ENCODE measurements at places on chromosomes 5 and 9.

DNA sequence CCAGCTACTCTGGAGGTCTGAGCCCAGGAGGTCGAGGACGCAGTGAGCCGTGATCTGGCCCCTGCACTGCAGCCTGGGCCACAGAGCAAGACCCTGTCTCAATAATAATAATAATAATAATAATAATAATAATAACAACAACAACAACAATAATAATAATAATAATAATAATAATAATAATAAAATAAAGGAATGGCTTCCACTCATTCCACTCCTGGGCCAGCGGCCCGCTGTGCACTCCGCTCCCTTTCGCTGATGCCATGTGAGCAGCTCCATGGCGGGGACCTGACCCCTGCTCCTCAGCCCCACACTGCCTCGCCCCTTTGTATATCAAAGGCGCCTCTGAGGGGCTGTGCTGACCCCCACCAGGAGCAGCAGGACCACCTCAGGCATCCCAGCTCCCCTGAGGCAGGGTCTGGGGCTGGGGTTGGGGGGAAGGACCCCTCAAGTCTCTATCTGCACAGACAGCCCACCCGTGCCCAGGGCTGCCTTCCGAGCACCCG lies 20.0 kb downstream of the GBGT1 start:
- DNase-seq: no peak

DNA sequence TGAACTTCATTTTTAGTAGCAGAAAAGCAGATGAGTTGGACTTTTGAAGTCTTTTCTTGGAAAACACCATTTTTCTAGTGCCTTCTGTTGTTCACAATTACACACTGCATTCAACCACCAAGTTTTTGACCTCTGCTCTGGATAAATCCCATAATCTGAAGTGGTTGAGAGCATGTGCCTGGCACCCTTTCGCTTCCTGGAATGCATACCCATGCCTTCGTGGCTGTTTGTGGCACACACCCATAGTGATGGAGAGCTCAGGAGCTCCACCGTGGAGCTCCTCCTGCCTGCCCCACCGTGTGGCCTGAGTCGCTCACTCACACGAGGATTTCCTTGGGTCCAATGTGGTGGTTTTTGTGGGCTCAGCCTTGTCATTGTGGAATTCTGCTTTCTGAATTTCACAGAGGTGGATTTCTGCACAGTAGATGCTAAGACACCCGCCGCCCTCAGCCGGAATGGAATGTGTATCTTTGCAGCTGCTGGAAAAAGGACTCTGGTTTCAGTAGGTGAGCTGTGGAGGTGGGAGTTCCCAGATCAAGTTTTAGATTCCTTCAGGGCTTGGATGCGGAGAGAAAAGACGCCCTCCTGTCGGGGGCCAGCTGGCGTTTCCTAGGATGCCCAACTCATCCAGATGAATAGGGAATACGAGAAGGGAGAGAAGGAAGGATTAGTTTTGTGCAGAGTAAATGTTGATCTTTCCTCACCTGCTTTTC lies 500.4 kb downstream of the IRX1 start:
- DNase-seq: no peak

DNA sequence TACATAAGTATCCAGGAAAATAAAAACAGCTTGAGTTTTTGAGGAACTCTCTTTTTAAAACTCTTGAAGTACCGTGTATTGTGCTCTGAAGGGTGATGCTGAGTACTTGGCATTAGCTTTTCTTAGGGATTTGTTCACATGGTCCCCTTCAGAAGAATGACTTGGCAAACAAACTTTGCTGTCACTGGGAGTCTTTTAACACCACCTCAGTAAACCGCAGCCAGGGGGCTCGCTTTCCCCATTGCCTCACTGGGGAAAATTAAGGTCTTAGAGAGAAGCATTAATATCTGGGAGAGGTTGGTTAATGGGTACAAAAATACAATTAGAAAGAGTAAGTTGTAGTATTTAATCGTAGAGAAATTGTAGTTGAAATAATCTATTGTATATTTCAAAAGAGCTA lies 105.9 kb upstream of the DAP start:
- DNase-seq: no peak

GRCh38 chr5:77103457-77103856 lies 16.4 kb upstream of the ZBED3 start:
- no peak for DNase-seq

DNA sequence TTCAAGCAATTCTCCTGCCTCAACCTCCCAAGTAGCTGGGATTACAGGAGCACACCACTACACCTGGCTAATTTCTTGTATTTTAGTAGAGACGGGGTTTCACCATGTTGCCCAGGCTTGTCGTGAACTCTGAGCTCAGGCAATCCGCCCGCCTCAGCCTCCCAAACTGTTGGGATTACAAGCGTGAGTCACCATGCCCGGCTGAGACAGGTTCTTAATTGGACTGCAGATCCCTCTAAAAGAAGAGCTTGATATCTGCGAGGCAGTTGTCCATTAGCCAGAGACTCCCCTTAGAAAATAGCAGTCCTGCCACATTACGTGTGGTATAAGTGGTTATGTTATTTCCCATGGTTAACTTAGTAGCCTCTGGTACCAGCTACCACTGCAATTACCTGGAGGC lies 46.6 kb upstream of the NPR3 start:
- DNase-seq: no peak

DNA sequence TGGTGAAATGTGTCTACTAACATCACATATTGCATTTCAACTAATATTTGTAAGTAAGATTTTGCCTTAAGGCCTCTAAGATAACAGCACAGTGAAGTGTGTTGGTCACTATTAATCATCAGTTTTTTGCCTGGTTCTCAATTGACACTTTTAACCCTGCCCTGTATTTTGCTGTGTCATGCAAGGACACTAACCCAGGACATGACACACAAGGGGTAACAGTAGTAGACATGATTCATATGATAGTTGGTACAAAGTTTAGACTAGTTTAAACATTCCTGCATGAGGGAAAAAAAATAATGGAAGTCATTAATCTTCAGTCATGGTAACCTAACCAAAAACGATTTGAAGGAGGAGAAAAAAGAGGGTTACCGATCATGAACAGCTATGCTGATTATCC lies 207.0 kb downstream of the DEPDC1B start:
- DNase-seq: peak; percentile 31

All from fibroblast of skin of right quadriceps (primary cell).